ENCODE measurements at places on chromosomes 13 and 19.

- DNase-seq = no peak
Measured at GRCh38 chr13:30776661-30777060, 41.3 kb downstream of the ALOX5AP start.

DNA sequence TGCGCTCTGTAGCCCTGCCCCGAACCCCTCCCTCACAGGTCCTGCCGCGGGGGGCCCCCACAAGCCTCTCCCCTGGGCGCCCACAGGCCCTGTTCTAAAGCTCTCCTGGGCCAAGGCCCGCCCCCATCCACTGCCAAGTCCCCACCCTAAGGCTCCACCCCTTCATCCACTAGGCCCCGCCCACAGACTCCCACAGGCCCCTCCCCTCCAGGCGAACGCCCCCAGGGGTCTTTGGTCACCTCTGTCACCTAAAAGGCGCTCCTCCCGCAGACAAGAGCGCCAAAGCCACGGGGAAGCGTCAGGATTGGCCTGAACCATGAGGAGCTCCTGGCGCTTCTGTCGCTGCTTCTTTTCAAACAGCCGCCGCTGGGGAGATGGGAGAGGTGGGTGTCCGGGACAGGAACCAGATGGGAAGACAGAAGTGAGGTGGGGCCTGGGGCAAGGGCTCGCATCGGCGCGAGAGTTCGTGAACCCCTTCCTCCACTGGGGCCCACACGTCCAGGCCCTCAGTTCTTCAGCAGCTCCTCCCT, 2.3 kb downstream of the TULP2 start:
- DNase-seq = peak; percentile 87

DNA sequence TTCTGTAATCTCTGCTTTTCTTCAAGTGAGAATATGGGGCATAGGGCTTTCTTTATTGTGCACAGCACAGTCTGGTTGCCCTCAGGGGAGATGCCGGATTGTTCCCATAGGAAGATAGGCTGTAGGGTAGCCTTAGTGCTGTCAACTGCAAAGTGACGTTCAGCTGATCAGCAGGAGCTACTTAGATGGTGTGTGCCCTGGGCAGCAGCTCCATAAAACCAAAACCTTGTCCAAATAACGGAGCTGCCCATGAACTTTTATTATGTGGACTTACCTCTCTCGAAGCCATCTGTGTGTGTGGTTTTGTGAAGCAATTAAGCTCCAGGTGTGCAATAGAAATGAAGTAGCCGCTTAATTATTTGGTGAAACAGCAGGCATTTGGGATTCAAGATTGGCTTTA, 120.0 kb upstream of the RNF113B start:
- DNase-seq = no peak

DNA sequence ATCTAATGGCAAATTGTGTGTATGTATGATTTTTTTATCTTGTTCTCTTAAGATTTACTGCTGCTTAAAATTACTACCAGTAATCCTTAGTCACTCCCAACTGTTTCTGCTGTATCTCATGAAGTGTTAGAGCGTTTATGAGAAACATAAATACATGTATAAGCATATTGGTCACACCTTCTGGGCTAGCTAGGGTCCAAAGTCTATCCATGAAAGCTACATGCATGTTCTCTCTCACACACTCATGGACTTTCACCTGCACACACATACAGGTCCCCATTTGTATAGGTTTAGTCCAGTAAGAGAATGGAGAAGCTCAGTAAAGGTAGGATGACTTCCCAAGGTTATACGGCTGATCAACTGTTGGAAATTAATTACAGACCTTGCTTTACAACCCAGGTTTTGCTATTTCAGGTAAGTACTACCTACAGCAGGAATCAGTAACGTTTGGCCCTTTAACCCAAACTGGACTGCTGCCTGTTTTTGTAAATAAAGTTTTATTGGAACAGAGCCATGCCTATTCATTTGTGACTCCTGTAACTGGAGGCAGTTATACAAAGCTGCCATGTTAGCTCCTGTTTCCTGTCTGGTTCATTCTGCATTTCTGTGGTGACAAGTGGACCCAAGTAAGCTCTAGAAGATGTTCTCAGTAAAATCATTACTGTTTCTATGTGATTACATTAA, 15.3 kb downstream of the METTL21C start:
- DNase-seq = no peak

GRCh38 chr19:50413531-50413930, 5.2 kb upstream of the SPIB start:
- peak; percentile 44 for DNase-seq

DNA sequence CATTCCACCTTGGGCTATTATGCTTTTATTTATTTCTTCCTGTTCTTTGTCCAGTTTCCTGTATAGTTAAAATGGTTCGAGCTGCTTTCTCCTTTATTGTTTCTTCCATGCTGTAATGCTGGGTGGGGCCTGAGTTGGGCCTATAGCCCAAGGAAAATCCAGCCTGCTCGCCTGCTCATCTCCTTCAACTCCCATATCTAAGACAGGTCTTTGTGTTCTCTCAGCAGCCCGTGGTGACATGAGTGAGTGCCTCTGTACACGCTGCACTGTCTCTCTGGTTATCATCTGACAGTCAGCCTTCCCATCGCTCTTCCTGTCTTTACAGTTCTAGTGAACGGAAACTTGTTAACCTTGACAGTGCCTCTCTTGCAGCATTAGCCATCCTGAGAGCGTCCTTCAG, 221.9 kb upstream of the SLC10A2 start:
- DNase-seq = no peak

DNA sequence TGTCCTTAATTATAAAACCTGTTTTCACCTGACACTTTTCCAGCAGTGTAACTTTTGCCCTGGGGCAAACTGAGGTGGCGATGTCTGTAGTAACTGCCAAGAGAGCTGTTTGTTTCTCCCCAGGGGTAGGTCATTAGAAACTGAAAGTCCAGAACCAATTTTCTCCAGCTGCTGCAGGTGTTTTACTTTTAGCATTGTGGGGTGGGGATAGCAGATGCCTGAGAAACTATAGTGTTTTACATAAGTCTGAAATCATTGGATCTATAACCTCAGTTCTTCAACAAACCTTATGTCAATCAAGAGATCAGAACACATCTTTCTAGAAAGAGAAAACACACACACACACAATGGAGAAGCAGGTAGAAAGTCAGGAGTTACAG, 92.7 kb downstream of the LHFPL6 start:
- DNase-seq = no peak

GRCh38 chr13:53501387-53501786, 472.8 kb downstream of the OLFM4 start:
- no peak for DNase-seq
